ENCODE measurements at places on chromosomes 5 and 9.

DNA sequence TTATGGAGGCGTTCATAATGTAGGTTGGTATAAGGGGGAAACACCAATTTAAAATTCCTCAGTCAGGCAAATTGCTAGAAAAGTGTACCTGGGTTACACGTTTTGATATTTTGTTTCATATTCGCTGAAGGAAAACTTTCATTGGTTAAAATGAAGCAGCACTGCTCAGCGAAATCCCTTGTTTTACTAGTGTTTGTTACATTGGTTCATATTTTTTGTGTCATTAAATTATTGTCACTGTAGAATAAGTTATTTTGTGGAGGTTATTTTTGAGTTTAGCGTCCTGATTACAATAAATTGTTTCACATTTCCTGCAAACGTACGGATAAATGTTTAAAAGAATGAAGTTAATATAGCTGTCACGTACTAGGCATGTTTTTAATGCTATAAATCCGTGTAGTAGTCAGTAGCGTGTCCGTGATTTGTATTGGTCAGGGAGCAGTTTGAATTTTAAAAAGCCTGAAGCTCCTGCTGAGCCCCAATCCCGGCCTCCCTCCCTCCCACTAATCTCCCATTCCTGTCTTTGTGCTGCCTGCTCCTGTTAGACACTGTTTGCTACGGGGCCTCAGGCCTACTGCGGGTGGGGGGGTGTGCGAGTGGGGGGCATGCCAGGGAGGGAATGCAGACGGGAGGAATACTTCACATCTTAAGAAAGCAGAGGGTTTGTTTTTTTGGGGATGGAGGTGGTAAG, 2.0 kb downstream of the NIPBL start:
- DNase-seq: no peak

- no peak for DNase-seq
Observed at GRCh38 chr9:68843239-68843638, 138.2 kb downstream of the PIP5K1B start.

- DNase-seq: no peak
Observed at GRCh38 chr5:124889850-124890249, 143.4 kb upstream of the ZNF608 start.

GRCh38 chr5:57549566-57549965, 67.0 kb upstream of the ACTBL2 start:
- no peak for DNase-seq

DNA sequence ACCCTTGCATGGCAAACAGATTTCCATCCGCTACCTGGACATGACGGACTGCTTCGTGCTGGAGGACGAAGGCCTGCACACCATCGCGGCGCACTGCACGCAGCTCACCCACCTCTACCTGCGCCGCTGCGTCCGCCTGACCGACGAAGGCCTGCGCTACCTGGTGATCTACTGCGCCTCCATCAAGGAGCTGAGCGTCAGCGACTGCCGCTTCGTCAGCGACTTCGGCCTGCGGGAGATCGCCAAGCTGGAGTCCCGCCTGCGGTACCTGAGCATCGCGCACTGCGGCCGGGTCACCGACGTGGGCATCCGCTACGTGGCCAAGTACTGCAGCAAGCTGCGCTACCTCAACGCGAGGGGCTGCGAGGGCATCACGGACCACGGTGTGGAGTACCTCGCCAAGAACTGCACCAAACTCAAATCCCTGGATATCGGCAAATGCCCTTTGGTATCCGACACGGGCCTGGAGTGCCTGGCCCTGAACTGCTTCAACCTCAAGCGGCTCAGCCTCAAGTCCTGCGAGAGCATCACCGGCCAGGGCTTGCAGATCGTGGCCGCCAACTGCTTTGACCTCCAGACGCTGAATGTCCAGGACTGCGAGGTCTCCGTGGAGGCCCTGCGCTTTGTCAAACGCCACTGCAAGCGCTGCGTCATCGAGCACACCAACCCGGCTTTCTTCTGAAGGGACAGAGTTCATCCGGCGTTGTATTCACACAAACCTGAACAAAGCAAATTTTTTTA, 242.9 kb downstream of the MARCHF11 start:
- DNase-seq: no peak

DNA sequence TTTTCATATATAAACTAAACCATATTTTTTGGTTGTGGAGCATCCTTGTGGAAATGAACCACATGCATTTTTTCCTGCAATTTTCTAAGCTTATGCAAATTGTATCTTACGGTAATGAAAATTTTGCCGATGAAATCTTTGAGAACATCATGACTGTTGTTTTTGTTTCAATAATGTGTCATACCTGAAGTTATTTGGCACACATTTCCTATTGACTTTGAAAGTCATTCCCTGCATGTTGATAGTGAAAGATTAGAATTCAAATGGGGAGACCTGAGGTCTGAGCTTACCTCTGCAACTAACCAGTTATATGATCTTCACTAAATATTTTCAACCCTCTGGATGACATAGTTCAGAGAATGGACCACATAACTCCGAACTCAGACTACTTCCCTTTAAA, 88.5 kb downstream of the PRR16 start:
- DNase-seq: no peak

DNA sequence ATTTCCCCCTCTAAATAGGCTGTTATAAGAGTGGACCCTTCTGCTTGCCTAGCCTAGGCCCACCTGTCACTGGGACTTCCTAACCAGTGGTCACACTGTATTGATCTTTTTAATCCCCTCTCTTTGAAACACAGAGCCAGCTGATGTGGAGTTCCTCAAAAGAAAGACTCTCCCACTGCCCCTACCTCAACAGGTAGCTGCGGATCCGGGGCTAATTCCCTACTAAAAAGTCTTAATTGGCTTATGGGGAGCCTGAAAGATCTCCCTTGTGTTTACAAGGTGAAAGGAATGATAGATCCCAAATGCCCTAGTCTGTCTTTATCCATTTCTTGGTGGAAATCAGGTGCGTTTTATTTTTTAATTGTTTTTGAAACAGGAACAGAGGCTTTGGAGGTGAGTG, 2.0 kb downstream of the NEUROG1 start:
- DNase-seq: no peak

DNA sequence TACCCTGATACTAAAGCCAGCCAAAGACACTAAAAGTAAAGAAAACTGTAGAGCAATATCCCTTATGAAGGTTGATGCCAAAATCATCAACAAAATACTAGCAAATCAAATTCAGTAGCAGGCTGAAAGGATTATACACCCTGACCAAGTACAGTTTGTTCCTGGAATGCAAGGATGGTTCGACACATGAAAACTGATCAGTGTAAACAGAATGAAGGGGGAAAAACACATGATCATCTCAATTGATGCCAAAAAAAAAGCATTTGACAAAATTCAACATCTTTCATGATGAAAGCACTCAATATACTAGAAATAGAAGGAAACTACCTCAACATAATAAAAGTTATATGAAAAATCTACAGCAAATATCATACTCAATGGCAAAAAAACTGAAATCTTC, 43.5 kb upstream of the LRRC14B start:
- no peak for DNase-seq

GRCh38 chr5:88727705-88728313, 155.2 kb downstream of the MEF2C start:
- DNase-seq: no peak

DNA sequence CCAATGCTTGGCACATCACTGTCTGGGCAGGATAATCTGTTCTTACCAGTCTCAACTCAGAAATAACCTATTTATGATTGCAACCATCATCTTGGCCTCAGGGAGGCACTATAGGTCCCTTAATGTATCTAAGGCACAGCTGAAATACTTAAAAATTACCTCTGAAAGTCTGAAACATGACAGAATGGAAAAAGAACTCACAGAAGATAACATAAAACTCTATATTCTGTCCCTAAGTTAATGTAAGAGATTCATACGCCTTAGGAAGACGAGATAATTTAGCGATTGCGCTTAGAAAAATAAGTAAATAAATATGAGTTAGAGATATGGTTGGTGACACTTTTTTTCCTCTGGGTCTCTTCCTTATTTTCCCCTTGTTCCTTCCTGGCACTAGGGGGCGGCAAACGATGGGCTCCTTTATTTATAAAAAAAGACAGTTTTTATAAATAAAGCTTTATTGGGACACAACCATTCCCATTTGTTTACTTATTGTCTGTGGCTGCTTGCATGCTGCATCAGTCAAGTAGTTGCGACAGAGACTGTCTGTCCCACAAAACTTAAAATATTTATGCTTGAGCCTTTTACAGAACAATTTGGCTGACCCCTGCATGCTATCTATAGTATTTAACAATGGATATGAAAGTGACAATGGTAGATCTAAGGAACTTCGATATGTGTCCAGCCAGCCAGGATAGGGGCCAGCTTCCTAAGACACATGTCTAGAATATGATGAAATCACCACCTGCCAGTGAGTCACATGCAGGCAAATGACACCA, 79.6 kb downstream of the PDE4D start:
- no peak for DNase-seq

GRCh38 chr9:129761293-129761900, 8.6 kb upstream of the PTGES start:
- no peak for DNase-seq

- DNase-seq: no peak
Observed at GRCh38 chr5:144832416-144832815, 661.7 kb downstream of the KCTD16 start.

DNA sequence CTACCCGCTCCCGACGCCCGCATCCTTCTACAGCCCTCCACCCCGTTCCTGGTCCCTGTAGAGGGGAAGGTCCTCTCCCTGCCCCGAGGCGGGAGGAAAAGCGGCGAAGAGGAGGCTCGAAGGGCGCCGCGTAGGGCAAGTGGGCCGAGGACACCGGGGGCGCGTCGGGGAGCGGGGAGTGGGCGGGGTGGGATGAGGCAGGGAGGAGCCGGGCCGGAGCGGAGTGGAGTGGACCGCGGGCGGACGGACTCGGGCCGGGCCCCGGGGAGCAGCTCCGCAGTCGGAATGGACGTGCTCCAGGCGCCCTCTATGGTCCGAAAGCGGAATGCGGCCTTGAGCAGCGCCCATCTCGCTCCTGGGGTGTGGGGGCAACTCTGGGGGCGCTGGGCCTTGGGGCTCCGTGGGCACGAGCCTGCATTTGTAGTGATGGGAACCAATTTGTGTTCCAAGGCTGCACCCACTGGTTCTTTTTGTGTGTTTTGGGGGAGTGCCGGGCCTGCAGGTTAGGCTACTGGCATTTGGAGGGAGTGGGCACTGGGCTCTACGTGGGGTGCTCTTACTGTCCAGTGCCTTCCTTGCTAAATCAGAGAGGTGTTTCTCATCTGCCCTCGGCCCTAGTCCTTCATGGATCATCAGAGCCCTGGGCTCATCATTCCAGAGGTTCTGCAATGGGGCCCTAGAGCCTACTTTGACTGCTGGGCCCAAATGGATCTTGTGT, 7.3 kb downstream of the IRX1 start:
- DNase-seq: no peak

DNA sequence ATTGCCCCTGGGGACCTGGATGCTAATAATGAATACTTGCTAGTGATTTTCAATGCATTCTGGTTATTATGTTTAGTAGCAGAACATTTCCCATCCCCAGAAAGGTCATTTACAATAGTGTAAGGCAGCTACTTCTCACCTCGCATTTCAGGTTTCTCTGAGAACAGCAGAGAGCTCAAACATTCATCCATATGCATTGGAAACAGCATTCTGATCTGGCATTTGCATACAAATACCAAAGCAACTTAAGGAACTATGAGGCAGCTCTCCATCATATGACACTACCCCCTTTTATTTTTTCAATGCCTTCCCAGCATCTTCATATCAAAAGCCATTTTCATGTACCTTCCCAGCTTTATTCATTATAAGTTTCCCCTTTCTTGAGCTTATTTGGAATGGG, 6.4 kb downstream of the PPP2R2B start:
- DNase-seq: no peak

DNA sequence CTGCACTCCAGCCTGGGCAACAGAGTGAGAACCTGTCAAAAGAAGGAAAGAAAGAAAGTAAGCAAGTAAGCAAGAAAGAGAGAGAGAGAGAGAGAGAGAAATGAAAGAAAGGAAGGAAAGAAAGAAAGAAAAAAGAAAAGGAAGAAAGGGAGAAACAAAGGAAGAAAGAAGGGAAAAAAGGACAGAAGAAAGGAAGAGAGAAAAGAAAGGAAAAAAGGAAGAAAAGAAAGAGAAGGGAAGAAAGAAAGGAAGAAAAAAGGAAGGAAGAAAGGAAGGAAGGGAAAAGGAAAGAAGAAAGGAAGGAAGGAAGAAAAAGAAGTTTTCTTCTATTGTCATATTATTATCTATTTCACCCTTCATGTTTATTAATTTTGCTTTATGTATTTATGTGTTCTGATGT, 251.1 kb upstream of the CD180 start:
- DNase-seq: no peak

Data from stimulated activated CD8-positive, alpha-beta memory T cell treated with anti-CD3 and anti-CD28 coated beads, Interleukin-15, amount 100 ng/mL, for 4 hours (primary cell).